Kidney glomerular epithelial cell (primary cell): ENCODE measurements at places on chromosomes 1 and 21.

DNA sequence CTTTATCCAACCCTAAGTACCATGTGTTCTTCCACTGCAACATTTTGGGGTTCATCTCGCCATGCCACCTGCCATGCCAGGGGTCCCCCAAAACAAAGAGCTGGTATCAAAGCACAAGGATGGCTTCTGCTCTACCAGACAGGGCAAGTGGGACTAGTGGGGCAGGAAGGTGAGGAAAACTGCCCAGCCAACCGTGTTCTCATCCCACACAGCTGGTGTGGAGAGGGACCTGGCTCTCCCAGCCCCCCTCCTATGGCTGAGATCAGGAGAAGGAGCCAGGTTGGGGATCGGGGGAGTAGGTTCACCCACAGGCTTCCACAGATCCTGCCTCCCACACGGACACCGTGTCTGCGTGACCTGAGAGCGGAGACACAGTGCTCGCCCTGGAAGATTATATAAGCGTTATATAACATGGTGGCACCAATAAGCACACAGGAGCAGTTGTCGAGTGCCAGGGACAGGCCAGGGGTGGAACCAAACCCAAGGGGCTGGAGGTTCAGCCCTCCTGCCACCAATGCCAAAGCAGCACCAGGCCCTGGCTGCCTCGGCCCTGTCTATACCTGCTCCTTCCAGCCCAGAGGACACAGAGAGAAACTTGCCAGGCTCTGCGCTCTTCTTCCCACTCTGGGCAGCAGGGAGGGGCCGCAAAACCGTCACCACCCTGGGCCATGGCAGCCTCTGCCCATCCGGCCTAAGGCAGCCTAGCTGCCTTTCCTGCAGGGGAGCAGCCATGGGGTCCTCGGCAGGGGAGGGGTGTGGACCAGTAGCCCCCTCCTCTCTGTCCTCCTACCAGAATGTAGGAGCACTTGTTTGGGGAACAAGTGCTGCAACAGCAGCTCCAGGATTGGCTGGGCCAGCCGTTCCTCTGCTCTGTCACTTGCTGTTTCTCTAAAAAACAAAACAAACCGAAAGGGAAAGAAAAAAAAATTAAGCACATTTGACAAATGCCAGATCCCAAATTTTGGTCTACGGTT is 43.5 kb downstream of the CD34 start:
- DNase-seq: no peak

DNA sequence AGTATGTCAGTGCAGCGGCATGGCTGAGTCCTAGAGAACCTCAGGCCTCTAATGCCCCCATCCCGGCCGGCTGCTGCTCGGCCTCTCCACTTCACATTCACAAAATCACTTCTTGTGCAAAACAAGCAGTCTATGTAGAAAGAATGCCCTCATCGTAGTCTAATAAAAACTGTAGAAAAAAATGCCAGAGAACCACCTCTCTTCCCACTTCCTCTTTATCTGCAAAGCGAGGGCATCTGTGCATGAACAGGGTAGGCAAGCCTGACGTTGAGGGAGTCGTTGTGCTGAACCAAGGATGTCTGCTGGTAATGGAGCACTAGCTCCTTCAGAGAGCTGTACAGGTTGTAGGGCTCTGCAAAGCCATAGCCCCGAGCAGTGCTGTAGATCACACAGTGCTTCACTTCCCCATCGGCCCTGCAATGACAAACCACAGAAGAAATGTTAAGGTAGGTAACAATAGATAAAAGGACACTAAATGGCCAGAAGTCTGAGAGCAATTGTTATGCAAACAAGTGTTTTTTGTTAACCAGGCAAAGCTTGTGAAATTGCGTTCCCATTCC is 88.9 kb downstream of the PIK3R3 start:
- no peak for DNase-seq

- peak; percentile 67 for DNase-seq
Measured at GRCh38 chr21:26227130-26227529, 56.6 kb upstream of the APP start.

DNA sequence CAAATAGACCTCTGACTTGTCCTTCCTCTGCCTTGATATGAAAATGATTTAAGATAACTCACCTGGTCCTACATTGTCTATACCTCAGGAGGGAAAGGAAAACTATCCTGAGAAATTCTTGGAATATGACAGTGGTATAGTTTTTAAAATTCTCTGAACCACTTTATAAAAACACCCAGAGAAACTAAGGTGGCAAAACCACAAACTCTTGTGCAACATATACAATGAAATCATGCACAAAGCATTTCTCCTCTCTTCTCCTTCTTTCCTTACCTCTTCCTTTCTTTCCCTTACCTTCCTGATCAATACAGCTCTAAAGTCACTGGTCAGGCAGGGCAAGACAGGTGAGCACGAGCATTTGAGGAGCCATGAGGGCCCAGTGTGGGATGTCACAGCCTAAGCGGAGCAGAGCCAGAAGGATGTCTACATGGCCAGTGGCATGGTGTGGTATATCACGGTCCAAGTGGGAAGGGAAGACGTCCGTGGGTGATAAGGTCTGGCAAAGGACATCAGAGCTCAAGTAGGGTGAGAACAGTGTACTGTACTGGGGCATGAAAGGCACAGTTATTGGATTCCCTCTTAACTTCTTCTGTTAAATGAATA is 543.3 kb downstream of the DPYD start:
- DNase-seq: no peak

GRCh38 chr1:196115646-196116045 is 492.6 kb downstream of the KCNT2 start:
- peak; percentile 56 for DNase-seq

GRCh38 chr1:229064320-229065168 is 206.4 kb upstream of the RAB4A start:
- DNase-seq: no peak

DNA sequence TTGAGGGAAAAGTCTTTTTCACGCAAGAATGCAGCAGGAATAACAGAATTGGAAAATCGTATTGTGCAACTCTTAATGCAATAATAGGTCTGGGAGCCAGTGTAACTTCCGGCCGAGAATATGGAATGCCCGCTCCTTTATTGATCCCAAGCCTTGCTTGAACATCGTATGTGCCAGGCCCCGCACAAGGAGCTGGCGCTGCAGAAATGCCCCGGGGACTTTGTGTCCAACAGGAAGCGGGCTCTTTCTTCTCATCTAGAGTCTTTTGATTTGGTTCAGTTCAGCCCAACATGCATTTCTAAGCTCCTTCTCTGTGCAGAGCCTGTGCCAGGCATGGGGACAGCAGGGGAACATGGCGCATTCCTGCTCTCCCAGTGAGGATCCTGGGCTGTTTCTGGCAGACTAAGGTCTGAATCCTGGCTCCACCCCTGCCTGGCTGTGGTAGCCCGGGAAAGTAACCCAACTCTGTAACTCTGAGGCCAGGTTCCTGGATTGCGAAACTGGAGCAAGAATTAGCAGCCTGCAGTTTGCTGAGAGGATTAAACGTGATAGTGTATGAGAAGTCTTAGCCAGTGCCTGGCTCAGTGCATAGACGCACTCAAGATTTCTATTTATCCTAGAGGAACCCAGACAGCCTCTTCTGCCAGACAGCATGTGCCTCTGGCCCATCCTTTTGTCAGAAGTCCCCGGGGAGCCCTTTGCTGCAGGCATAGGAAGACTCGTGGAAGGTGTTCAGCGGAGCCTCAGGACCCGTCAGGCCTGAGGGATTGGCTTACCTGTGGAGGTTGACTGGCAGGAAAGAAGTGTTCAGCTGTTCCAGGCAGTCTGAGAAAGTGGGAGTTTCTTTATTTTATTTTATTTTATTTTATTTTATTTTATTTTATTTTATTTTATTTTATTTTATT is 987 bp upstream of the CDCP2 start:
- no peak for DNase-seq

GRCh38 chr1:165891111-165891860 is 63.9 kb downstream of the UCK2 start:
- peak; percentile 78 for DNase-seq

GRCh38 chr1:202200669-202201068 is 7.1 kb downstream of the LGR6 start:
- no peak for DNase-seq

DNA sequence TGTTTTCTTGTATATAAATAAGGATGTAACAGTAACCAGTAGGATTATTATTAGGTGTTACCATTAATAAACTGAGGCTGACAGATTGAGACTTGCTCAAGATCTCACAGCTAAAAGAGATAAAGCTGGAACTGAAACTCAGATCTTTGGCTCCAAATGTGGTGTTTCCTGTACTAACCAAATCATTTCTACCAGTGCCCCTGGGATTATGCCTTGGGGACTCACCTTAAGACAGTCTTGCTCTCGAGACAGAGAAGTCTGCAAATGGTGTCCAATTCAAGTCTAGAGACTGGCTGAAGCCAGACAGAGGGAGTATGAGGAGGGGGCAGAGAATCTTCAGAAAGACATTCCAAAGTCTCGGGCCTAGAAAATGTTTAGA is 593 bp upstream of the CD53 start:
- no peak for DNase-seq

DNA sequence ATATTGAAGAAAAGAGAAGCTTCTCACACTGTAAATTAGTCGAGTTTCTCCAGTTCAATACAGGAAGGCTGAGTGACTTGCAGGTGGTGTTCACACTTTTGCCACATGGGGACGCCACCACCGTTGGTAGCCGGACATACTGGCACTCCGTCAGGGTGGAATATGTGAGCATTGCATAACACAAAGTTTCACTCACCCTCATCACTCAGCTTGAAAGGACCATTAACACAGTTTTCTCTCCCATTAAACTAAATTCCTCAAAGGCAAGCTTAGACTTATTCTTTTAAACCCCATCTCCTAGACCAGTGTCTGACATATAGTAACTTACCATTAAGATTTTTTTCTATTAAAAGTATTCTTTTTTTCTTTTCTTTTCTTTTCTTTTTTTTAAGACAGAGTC is 105.3 kb upstream of the SERBP1 start:
- DNase-seq: peak; percentile 78

DNA sequence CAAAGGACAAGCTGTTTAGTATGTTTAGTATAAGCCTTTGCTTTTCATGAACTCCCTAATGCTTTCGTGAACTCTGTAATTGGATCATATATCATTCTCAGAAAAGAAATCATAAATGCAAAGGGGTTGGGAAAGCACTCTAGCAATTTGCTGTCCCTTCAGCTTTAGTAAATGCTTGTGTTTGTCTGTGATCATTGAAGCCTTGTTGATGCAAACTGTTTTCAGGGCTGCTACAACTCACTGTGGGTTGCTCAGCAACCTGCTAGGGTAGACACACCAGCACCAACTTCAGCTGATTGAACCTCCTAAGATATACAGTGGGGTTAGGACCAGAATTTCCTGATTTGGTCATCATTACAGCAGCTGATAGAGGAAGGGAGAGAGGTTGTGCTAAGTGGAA is 95.0 kb downstream of the SGIP1 start:
- DNase-seq: no peak

GRCh38 chr21:38236232-38236631 is 20.6 kb upstream of the KCNJ15 start:
- DNase-seq: no peak

DNA sequence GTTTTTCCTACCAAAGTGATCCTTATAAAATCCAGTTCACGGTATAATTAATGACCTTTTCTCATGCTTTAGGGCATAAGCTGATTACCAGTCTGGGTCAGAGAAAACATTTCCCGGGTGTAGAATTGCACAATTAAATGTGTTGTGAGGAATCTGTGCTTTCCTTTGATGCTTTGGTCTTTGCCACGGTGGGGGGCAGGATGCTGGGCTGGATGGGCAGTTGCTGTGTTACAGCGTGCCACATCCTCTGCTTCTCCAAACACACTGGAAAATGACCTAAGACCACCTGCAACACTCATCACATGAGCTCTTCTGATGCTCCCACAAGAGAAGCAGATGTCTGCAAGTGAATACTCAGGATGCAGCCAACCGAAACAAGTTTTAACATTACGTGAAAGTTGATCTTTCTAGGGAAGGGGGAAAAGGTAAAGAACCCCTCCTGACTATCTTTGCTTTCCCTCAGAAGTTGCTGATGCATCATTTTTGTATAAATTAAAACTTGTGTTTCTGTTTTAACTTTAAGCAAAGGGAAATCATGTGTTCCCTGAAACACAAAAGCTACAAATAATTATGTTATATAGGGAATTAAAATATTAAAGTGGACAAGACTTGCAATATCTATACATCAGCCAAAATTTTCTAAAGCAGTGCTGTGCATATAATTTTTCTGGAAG is 515.3 kb upstream of the NR5A2 start:
- DNase-seq: peak; percentile 78

- no peak for DNase-seq
Measured at GRCh38 chr1:193680924-193681316, 494.5 kb upstream of the B3GALT2 start.

DNA sequence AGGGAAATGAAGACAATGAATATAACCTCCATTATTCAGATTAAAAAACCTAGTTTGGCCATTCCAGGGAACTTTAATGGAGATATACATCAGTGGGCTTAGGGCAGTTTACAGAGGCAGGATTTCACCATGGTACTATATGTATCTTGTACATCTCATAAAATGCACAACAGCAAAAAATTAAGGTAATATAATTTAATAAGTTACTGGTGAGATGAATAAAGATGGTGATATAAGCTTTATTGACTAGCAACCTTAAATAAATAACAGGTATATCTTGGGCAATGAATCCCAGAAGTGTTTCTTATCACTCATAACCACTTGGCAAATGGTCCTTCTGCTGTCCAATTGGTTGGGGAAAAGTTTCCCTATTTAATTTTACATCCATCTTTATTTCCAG is 29.0 kb downstream of the XCL1 start:
- no peak for DNase-seq

DNA sequence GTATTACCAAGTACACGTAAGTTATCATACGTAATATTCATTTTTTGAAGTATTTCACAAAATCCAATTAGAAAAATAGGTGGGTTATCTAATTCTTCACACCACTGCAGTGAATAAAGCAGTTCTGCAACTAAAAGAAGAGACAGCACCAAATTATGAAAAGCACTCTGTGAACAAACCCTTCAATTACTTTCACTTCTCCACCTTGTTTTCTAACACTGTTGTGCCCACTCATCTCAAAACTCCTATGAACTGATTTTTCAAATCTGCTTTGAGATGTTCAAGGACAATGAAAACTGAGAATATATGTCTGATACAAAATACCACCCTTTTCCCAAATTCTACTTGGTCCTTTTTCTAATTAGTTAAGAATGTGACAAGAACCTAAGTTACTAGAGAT is 39.4 kb downstream of the LTN1 start:
- no peak for DNase-seq

- DNase-seq: no peak
Measured at GRCh38 chr21:22725436-22725835, 1727.2 kb downstream of the NCAM2 start.

DNA sequence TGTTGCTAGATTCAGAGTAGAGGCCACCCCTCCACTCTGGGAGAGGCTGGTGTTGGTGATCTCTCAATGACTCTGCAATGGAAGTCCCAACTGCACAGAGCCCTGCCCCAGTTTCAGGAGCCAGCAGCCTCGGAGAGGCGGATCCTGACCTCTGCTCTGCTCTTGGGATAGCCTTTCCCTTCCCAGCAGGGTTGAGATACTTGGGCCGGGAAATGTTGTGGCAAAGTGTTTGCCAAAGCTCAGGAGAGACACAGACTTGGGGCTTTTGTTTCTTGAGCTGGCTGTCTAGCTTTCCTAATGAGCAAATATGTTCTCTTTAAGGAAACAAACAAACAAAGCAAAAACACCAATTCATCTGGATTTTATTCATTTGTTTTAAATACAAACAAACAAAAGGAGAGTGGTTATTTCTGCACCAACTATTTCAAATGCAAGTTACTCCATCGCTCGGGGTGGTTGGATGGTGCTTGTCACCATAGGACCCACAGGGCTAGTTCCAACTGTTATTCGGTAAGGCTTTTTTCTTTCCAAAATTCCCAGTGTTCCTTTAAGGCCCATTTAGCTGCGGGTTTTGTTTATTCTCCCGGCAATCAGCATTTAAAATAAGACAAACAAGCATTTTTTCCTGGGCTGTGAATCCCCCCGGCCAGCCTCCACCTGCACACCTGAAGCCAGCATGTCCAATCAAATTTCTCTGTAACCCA is 193.9 kb upstream of the LMO4 start:
- DNase-seq: no peak
